ENCODE measurements at places on chromosomes 6 and 20. TPM values are rescaled to one million over a fixed set of nuclear protein-coding genes. Genes with fewer than 3 reads are reported as not detected.

- no peak for DNase-seq
Measured at GRCh38 chr20:57701090-57701489, 8.7 kb downstream of the PMEPA1 start.

- DNase-seq: no peak
Measured at GRCh38 chr6:167970230-167970629, 27.2 kb upstream of the KIF25 start.

TRPC4AP gene
- 83.3 TPM for total RNA-seq

DNA sequence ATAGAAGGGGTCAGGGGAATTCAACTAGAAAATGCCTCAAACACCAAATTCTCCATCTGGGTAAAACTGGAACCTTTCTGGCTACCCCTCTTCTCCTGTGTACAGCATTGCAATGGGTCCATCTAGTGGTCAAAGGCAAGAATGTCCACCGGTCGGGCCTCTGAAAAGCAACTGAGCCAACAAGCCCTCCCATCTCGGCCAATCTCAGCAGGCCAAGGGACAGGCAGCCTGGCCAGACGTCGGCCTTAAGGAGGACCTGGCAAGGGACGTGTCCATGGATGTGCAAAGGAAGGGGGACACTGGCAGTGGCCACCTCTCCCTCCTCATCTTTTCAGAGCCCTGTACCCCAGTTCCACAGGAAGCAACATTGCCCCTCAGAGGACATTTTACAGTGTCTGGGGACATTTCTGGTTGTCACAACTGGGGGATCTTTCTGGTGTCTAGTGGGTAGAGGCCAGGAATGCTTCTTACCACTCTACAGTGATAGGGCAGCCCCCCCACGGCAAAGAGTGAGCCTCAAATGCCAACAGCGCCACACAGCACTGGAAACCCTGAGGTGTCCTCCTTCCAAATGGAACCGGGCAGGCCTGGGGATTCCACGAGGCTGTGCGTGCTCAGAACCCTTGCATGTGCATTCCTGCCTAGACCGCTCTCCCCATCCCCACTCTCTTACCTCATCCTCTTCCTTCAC, 99.8 kb upstream of the FOXA2 start:
- no peak for DNase-seq

SLC22A16 gene
- not detected for total RNA-seq

GRCh38 chr20:17572034-17572638, 2.3 kb downstream of the DSTN start:
- DNase-seq: no peak

DNA sequence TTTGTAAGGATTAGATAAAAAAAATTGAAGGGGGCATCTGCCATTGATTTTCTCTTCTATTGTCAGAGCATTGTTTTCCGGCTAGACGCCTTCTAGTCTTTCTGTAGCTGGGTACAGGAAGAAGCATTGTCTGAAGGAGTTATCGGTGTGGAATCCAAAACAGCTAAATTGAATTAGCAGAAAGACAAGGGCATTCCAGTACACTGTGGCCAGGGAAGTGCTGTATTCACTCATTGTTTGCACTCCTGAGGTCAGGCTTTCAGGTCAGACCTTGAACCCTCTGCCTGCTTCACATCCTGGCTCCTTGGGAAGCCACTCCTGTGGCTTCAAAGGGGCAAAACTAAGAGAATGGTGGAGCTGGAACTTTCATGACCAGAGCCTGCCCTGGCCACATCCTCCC, 81.1 kb upstream of the SNAP25 start:
- DNase-seq: no peak

All from upper lobe of left lung (tissue), 6 donors.